NCI-H526 treated with DMSO at 0.1 percent for 48 hours (cell line): ENCODE measurements at places on chromosomes 16 and 17.

- no peak for DNase-seq
Measured at GRCh38 chr16:82880346-82880745, 253.6 kb downstream of the CDH13 start.

DNA sequence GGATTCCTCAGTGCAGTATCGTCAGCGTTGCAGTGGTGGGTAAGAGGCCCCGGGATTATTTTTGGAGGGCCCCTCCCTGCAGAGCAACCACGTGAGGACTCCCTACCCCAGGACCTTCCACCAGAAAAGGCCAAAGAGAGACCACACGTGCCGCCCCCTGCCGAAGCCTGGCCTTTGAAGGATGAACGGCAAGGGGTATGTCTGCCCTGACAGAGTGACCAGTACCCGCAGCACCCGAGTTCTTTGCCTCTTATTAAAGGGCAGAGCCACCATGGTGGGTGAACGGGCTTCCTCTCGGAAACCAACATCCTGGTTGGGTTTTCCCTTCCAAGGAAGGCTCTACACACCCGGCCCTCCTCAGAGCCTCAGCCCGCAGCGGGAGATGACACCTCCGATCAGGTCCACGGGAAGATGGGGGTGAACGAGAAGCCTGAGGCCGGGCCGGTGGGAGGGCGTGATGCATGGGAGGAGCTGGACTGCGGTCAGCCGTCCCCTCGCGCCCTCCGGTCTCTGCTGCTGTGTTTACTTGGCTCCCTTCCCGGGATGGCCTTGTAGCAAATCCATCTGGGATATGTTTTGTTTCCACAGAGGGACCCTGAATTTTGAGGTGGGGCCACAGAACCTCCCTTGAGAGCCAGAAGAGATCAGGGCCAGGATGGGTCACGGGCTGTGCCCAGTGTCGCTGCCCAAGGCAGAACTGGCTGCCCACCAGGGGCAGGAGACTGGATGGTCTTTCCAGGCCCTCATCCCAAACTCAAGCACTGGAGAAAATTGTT, 49.1 kb downstream of the TBC1D16 start:
- no peak for DNase-seq

- no peak for DNase-seq
Measured at GRCh38 chr17:20072692-20072992, 63.5 kb downstream of the SPECC1 start.

GRCh38 chr16:71610936-71611871, 14.8 kb upstream of the MARVELD3 start:
- DNase-seq, result peak; percentile 52
